ENCODE measurements at places on chromosomes 3 and 15.

GRCh38 chr15:40409366-40409765 lies 3.8 kb downstream of the IVD start:
- no peak for DNase-seq

GRCh38 chr3:191085091-191085490 lies 114.0 kb upstream of the OSTN start:
- no peak for DNase-seq

GRCh38 chr3:47791193-47791855 lies 9.6 kb upstream of the SMARCC1 start:
- DNase-seq: no peak

GRCh38 chr15:63196842-63197241 lies 7.4 kb downstream of the RAB8B start:
- DNase-seq: no peak

- DNase-seq: no peak
Measured at GRCh38 chr3:58116985-58117384, 93.8 kb downstream of the DNASE1L3 start.

DNA sequence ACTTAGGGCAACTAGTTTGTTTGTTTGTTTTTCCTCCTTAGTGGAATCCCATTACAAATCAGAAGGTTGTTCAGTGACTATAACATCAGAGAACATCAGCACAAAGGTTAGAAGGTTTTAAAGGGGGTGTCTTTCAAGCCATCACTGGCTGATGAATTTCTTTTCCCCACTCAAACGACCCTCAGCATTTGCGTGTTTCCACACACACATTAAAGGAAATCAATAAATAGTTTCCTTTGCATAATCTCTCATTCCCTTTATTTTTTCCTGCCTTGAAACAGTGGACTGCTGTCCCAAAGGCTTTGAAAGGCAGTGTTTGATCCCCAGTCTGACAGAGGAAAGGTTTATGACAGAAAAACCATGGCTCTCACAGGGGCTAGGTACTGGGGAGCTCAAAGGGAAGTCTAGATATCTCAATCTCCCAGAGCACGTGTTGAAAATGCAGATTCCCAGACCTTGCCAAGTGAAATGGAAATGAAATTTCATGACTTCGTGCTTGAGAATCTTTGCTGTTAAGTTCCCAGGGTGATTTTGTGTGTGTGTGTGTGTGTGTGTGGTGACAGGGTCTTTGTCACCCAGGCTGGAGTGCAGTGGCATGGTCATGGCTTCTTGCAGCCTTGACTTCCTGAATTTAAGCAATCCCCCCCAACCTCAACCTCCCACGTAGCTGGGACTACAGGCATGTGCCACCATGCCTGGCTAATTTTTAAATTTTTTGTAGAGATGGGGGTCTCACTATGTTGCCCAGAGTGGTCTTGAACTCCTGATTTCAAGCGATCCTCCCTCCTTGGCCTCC lies 2.2 kb upstream of the INTS14 start:
- DNase-seq: no peak

- DNase-seq: no peak
Measured at GRCh38 chr3:47197287-47197686, 33.4 kb upstream of the SETD2 start.

- no peak for DNase-seq
Measured at GRCh38 chr15:39582286-39582976, 1.6 kb downstream of the THBS1 start.

DNA sequence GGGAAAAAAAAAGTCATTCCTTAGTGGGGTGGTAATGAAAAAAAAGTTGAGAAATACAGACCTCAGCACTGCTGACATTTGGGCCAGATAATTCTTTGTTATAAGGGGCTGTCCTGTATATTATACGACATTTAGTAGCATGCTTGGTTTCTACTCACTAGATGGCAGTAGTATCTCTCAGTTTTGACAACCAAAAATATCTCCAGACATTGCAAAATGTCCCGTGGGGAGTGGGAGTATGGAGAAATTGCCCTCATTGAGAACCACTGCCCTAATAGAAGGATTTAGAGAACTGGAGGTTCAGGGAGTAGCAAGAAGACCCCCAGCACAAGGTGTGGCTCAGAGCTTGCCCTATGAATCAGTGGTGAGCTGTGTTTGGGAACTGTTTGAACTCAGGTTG lies 28.6 kb upstream of the TEX264 start:
- no peak for DNase-seq

DNA sequence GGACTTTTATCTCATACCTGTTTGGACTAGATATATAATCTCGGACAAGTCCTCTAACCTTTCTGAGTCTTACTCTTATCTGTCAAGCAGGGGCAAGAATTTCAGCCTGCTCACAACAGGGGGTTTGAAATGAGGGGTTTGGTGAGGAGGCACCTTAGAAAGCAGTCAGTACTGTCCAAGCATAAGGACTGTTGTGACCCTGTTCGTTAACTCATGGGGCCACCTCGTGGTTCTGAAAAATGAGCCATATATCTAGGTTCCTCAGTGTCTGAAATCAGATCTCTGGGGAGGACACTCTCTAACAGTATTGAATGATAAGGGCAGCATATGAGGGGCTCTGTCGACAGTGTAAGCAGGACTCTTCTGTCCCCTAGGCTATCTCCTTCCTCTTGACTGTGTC lies 7.2 kb upstream of the TIMP4 start:
- DNase-seq: no peak

DNA sequence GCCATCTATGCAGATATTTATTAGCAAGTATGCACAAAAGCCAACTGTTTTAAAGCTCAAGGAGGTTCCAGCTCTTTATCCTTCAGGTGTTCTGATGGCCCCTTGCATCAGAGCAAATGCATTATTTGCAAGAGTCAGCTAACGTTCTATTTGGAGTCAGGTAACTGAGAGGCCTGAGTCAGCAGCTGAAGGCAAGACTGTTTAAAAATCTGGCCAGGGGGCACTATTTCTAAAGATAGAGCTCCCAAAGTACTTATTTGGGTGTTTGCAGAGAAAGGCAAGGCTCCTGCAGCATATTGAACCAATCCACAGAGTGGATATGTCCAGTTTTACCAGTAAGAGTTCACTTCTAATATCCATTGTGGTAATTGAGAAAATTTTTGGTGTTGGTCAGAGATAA lies 146.1 kb downstream of the LRTM1 start:
- no peak for DNase-seq

GRCh38 chr3:152556731-152557254 lies 278.1 kb upstream of the P2RY1 start:
- no peak for DNase-seq

DNA sequence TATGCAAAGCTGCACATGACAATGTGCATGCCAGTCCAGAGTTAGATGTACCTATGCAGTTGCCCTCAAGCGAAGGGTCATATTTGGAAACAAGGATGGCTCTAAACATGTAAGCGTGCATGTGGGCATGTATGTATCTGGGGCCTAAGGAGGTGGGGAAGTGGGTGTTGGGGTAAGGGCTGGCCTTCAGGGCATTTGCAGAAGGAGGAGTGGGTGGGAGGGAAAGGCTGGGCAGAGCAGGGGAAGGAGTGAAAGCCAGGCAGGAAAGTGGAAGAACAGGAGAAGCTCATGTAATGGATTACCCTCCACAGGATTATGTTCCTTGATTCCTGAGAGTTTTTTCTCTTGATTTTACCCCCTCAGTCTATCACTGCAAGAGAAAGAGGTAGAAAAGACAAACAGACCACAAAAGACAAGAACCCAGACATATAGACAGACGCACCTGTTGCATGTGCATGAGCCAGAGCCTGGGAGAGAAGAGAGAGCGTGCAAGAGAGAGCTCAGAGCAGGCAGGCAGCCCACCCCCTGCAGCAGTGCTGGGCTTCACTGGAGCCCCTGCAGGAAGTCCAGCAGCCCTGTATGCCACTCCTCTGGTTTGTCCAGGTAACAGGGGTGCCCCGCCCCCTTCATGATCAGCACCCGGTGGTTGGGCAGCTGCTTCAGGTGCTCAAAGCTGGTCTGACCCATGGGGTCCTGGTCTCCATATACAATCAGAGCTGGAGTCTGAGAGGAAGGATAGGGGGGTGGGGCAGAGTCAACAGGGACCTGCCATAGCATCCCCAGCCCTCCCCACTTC lies 1.8 kb upstream of the PCBP4 start:
- no peak for DNase-seq

DNA sequence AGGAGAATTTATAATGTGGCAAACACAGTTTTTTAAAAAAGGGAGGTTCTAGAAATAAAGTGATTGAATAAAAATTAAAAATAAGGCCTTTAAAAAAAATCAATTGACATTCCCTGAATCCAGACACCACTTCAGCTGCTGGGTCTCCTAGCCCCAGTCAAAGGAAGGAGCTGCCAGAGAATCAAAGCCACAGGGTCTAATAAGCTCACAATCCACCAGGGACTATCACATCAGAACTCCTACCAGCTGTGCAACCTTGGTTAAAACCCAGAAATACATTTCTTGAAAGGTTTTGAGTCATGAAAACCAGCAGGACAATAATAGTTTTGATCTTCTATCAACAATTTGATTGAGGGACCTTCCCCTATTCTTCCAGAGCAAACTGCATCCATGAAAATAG lies 134.5 kb downstream of the MECOM start:
- DNase-seq: no peak

GRCh38 chr3:177357352-177358090 lies 160.2 kb upstream of the TBL1XR1 start:
- no peak for DNase-seq

DNA sequence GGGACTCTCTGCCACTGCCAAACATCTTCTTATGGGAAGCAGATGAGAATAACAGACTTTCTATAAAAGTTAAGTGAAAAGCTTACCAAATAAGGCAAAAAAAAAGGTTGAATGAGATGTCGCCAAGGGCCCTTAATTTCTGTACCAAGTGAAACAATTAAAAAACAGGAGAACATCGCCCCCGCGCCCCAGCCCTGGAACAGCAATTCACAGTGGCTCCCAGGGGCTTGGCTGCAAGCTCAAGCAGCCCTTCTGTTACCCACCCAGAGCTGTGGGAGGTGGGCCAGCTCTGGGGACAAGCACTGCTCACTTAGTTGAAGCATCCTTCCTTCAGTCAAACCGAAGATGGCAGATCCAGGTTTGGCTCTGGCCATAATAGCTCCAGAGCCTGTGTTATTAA lies 208.0 kb downstream of the ERC2 start:
- DNase-seq: no peak

- no peak for DNase-seq
Measured at GRCh38 chr3:80606073-80606472, 838.3 kb upstream of the ROBO1 start.

DNA sequence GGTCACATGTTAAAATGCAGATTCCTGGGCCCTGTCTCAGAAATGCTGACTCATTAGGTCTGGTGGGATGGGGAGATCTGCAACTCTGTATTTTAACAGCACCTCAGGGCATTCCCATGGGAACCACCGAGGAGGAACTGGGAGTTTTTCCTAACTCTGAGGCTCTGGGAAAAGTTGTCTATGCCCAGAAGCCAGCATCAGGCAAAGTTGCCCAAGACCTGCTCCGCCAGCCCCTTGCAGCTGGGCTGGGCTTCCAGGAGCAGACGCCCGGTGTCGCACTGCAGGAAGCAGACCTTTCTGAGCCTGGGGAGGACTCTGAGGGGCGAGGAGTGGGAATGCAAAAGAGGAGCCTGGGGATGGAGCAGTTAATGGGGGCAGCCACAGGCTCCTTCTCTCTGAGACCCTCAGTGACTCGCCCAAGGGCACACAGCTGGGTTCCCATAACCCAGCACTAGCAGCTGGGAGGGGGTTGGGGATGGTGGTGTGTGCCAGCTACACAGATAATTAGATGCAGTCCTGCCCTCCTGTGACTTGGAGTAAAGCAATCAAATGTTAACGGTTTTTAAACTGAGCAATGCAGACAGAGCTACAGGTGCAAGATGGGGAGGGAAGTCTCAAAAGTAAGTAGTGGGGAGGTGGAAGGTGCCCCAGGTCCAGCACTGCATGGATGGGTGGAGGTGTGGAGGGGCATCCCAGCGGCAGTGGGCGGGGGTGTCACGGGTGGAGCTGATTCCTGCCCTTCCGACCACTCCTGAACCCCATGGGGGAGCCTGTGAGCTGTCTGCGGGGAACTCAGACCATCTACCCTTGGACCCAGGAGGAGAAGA lies 100.4 kb downstream of the LSM3 start:
- no peak for DNase-seq

DNA sequence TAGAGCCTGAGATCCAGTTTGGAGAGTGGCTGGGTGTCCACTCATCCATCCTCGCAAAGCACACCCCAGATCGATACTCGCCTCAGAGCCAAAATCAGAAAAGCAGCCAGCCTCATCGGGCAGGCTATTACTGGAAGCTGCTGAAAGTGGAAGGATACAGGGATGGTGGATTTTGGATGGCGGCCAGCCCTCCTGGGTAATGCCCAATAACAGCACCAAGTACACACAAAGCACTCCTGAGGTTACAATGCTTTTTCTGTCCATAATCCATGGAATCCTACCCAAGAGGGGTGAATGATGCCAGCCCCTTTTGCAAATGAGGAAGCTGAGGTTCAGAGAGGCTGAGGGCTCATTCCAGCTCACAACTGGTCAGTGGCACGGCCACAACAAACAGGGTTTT lies 93.1 kb upstream of the SLC6A11 start:
- no peak for DNase-seq

DNA sequence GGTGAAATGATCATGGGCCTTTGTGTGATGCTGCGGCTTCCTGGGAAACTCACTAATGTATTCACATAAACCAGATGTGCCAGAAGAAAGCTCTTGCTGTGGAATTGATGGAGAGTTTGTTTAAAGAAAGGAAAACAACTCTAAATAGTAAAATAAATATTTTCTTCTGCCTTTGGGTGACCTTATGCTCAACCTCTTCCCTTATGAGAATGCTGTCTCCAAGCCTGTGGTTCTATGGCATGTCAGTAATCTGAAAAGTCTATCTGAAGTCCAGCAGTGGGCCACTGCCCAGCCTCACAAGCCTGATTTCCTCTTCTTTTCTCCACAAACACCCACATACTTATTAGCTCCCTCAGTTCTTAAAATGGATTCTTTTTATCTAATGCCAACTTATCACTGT lies 49.9 kb upstream of the PHLDB2 start:
- no peak for DNase-seq

- no peak for DNase-seq
Measured at GRCh38 chr3:154310840-154311239, 13.4 kb downstream of the DHX36 start.

DNA sequence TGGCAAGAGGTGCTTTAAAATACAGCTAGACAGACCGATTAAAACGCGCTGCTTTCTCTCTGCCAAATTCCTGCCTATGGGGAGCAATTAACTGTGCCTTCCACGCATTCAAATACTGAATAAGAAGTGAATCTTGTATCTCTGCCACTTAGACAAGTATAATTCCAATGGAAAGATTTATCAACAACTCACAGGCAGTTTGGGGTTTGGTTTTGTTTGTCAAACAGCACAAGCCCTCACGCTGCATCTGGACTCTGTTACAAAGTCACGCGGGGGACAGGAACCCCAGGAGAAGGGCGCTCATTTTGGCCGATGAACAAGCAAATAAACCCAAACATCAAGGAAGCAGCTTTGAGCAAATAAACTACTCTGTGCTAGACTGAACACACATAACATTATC lies 61.8 kb upstream of the TMCO5A start:
- DNase-seq: no peak
